Neuronal stem cell (in vitro differentiated cells): ENCODE measurements at places on chromosomes 7 and 10.

GRCh38 chr10:125152450-125153368 lies 7.7 kb downstream of the CTBP2 start:
- DNase-seq: no peak

DNA sequence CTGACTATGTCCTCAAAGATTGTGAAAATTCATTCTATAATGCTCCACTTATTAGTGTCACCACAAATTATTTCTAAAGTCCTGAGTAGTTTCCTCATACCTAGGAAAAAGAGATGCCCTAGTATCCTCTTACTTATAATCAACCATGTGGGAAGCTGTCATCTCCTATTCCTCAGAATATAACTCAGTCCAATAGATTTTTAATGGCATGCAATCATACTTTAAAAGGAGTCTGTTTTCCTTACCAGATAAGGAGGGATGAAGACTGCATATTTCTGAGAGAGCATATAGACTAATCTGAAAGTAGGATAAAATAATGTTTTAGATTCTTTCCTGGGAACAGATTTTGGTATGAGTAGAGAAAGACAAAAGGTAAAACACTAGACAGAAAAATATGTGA lies 727.7 kb upstream of the GRM3 start:
- no peak for DNase-seq

GRCh38 chr7:81944058-81944457 lies 174.2 kb upstream of the HGF start:
- DNase-seq: no peak

GRCh38 chr10:92530421-92530820 lies 43.5 kb downstream of the IDE start:
- no peak for DNase-seq

DNA sequence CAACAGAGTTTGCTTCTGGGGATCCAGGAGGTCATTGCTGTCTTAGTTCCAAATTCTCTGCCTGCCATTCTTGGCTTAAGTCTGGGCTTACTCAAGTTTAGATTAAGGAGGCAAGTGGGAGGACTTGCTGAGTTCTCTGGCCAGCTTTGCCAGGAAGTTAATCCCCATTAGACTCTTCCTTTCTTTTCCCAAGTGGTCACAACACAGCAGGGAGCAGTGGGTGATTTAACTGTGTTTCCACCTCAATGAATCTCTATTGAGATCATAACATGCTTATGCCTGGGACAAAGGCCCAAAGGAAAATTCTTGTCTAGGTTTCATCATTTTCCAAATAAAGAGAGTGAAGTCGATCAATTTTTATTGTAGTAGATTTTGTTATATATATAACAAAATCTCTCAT lies 1159.6 kb downstream of the SORCS3 start:
- no peak for DNase-seq

GRCh38 chr7:143413123-143413522 lies 4.5 kb upstream of the EPHA1 start:
- DNase-seq: no peak

DNA sequence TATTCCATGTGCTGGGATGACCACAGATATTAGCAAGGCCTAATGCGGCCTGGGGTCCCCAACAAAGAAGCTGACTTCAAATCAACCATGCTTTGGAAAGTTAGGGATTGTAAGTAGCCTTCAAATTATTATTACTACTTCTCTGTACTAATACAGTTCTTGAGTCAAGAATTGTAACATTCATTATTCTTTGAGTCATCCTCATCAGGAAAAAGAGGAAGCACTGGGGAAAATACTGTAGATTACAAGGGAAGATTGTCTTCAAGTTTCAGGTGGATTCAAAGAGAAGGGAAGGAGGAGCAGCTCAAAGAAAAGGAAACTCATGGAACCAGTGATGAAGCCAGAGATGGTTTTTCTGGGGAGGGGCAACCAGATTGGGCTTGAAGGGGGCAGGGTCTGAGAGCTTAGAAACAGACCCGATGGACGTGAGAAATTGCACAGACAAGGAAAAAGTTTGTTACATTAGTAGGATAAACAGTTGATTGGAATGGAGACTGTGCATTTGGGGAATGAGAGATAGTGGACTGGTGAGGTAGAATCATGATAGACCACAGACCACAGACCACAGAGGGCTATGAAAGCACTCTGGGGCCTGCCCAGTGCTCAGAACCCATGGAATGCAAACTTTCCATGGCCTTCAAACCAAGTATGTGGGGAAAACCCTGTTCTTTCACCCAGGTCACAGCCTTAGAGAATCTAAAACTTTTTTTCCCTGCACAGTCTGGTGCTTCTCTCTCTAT lies 209.9 kb downstream of the ZNF365 start:
- no peak for DNase-seq

DNA sequence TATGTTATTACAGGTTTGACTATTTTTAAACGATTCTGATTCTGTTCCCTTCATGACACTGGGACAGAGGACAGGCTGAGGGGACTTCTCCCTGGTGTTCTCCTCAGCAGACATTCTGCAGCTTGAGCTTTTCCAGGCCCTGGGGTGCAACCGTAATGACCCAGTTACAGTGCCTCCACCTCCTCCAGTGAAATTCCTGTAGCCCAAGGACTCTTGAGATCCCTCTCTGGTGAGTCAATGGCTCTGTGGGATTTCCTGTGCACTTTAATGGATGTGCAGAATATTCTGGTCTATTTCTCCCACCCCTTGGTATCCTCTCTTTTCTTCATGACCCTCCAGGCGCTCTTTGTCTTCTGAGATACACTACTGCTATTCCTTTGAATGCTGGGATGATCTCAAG lies 319.3 kb downstream of the INHBA start:
- no peak for DNase-seq

DNA sequence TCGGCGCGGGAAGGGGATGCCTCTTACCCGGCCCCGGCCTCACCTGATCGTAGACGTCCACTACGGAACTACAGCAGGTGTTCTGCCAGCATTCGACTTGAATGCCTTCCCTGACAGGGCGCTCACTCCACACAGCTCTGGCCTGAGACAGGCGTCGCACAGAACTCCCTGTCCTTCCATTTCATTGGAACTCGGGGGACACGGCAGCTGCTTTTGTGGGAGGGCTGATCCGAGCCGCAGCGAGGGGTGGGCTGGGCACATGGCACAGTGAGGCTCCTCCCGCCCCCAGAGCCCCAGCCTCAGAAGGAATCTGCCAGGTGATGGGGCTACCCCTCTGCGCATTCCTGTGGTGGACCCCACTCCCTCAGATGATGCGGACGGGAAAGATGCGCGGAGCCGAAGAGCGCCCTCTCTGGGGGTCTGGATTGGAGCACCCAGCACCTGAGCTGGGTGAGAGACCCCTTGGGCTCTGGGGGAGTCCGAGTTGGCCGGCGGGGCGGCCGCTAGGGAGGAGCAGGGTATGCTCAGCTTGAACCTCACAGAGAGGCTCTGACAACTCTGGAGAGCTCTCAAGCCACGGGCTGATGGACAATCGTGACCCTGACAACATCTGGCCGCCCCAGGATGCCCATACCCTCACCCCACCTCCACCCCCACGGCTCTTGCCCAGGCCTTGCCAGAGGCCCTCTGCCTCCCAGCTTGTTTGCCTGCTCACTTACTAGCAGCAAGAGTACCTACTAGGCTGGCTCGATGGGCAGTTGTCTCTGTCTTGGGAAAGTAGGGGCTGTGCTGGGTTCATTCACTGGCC lies 36.6 kb downstream of the RASGEF1A start:
- no peak for DNase-seq

DNA sequence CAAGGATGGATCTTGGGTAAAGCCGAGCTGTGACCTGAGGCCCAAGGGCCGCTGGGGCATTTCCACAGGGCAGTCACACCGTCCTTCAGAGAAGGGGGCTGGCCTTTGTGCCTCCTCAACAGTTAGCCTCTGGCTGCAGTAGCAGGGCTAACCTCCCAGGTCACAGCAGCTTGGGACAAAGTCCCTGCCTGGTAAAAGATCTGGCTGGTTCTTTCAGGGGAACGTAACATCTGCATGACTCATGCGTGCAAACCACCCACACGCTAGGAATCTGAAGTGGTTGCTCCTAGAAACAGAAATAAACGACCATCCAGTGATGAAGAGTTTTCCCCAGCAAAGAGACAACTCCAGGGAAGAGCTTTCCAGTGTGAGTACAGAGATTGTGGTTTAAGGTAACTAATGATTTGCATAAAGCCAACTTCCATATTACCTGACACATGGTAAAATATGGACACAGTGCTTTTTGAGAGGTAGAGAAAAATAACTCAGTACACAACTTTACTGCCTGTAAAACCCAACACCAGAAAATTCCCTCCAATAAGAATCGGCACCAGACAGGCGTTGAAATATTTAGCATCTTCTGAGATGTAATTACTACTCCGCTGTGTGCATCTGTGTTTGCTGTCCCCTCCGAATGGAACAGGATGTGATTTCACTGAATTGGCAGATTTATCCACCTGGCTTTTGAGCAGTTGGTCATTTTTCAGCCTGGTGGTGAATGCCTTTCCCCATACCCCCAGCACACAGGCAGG lies 84.9 kb upstream of the ADRB1 start:
- no peak for DNase-seq

GRCh38 chr7:31049005-31049765 lies 2.9 kb upstream of the ADCYAP1R1 start:
- DNase-seq: no peak

GRCh38 chr7:46007990-46008643 lies 87.0 kb upstream of the IGFBP3 start:
- no peak for DNase-seq
